ENCODE measurements at places on chromosomes 5 and 9.

DNA sequence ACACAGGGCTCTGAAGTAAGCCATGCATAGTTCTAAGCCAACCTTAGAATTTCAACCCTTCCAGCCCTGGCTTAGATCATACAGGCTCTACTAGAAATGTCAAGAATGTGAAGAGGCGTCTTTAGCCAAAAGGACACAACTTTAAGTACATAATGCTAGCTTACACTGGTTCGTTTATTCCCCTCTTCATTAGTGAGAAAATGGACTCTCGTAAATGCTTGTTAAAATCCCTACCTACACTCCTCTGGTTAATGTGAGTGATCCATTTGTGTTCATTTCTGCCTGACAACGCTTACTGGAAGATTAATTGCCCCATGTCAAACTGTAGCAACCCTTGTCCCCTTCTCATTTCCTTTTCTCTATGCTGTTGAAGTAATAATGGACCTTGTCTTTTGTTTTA is 149.3 kb upstream of the POU5F2 start:
- no peak for DNase-seq

- DNase-seq: no peak
These were observed 23.1 kb downstream of the CRB2 start for GRCh38 chr9:123378956-123379660.

GRCh38 chr5:174617285-174617684 is 107.1 kb upstream of the MSX2 start:
- no peak for DNase-seq

DNA sequence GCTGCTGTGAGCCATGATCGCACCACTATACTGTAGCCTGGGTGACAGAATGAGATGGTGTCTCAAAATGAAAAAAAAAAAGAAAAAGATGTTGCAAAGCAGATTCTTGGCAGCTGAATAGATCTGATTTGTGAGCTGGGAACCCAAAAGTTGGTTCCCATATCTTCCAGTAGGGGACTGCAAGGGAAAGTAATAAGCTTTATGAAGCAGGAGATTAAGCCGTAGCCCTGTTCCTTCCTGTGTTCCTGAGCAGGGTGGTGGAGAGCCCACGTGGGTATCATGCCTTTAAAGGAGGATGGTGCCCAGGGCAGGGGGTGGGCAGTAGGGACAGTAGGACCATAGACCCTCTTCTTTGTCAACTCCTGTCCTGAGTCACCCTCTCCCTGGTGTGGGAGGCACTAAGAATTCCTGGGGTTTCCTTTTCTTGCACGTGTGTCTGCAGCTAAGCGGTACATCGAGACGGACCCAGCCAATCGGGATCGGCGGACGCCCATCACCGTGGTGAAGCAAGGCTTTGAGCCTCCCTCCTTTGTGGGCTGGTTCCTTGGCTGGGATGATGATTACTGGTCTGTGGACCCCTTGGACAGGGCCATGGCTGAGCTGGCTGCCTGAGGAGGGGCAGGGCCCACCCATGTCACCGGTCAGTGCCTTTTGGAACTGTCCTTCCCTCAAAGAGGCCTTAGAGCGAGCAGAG is 37.9 kb downstream of the STOM start:
- no peak for DNase-seq

- no peak for DNase-seq
These were observed 102.0 kb upstream of the ADAMTS19 start for GRCh38 chr5:129358069-129358468.

- no peak for DNase-seq
These were observed 293.0 kb upstream of the DAP start for GRCh38 chr5:11054014-11054413.

- no peak for DNase-seq
These were observed 140.1 kb upstream of the GRIA1 start for GRCh38 chr5:153350175-153350883.
